Psoas muscle (tissue), 8 donors: ENCODE measurements at places on chromosomes 7 and 10. TPM values are rescaled to one million over a fixed set of nuclear protein-coding genes. Genes with fewer than 3 reads are reported as not detected.

The CH25H gene
- 0.25 TPM for polyA plus RNA-seq

DNA sequence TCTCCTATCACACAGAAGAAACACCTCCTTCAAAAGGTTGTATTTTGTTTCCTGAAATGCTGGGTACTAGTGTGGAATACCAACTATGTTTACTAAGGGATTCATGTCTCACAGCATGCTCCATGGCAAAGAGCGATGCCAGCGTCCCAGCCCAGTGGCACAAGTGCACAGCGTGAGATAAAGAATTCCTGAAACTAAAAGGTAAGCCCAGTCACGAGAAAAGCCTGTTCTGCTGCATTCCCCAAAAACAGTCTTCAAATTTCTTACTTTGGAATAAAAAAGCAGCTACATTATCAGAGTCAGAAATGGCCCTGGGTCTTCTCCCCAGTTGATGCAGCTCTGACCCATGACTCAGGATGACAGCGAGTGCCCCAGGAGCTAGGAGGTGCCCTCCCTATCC, 53.1 kb upstream of the DDC start:
- no peak for DNase-seq

- peak; percentile 48 for DNase-seq
Observed at GRCh38 chr7:55325371-55325792, 39.8 kb upstream of the LANCL2 start.

DNA sequence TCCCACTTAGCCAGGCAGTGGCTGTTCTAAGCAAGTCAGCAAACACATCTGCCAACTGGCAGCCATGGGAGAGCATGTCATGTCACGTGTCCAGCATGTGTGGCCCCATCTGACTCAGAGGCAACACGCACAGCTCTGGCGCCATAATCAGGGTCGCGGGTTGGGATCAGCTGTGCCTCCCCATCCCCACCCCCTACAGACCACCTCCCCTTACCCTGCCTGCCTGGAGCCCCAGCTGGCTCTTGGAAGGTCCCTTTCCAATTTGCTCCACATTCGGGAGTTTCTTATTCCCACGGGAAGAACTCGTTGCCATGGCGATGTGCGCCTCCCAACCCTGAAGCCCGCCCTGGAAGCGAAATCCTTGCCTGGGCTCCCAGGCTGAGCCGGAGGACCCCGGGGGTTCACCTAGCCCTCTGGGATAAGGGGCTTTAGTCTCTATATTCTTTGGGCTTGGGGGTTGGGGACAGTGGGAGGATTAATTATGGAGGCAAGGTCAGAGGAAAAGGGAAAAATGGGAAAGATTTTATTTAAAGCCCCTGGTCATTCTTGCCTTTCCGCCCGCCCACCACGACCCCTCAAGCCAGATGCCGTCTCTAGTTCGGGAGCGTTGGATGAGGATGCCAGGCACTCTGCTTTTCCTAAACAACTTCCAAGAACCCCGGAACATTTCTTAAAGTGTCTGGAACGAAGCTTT, 283.7 kb downstream of the ZEB1 start:
- DNase-seq = peak; percentile 92
